ENCODE measurements at places on chromosomes 11 and 22. TPM values are rescaled to one million over a fixed set of nuclear protein-coding genes. Genes with fewer than 3 reads are reported as not detected.
A peak's percentile ranks its signal among the peaks of the same experiment; 100 is the strongest.

DNA sequence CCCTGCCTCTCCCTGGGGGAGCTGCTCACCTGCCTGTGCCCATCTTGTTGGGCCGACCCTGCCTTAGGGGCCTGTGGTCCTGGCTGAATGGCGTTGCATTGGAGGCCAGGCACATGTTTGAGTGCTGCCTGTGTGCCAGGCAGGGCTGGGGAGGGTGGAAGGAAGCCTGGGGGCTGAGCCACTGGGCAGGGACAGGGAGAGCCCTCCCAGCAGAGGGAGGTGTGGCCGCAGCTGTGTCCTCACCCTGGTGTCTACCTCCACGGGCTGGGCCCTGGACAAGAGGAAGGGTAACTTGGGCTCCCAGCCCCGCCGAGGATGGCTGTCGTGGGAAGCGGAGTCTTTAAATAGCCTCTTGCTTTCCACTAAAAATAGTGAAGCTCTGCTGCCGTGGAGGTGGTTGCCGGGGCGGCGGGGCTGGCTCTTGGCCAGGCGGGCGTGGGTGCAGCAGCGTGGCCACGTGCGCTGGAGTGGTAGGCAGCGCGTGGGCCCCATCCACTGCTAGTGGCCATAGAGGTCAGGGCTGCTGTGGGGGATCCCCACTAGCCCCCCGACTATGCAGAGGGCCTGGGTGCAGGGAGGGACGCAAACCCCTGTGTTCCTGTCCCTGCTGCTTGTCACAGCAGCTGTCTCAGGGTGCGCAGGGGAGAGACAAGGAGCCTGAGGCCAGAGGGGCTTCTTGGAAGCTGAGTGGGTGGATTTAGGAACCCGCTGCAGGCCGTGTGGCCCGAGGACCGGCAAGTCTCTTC is 6.2 kb downstream of the ZDHHC8 start:
- DNase-seq = no peak
- H3K4me3 ChIP-seq = no peak overlapping the region
- H3K4me1 ChIP-seq = peaks cover 12% of the 10 kb centered on the region
- H3K27me3 ChIP-seq = no peaks in the 10 kb centered on the region

DNA sequence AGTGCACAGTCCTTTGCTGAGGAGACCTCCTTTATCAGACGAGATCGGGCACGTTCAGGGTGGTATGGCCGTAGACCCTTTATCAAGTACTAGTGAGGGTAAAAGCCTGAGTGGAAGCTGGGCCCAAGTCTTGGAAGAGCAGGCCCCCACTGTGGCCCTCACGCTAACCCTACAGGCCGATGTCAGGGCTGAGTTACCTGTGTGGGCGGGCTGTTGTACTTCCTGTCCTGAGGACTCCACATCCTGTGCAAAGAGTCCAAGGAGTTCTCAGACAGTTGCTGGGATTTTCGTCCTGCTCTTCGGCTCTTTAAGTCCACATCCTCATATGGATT is 34.9 kb downstream of the RPL27A start:
- peak overlapping the region; percentile 77 for H3K27ac ChIP-seq
- H3K4me1 ChIP-seq = peaks cover 80% of the 10 kb centered on the region
- H3K27me3 ChIP-seq = no peaks in the 10 kb centered on the region

DNA sequence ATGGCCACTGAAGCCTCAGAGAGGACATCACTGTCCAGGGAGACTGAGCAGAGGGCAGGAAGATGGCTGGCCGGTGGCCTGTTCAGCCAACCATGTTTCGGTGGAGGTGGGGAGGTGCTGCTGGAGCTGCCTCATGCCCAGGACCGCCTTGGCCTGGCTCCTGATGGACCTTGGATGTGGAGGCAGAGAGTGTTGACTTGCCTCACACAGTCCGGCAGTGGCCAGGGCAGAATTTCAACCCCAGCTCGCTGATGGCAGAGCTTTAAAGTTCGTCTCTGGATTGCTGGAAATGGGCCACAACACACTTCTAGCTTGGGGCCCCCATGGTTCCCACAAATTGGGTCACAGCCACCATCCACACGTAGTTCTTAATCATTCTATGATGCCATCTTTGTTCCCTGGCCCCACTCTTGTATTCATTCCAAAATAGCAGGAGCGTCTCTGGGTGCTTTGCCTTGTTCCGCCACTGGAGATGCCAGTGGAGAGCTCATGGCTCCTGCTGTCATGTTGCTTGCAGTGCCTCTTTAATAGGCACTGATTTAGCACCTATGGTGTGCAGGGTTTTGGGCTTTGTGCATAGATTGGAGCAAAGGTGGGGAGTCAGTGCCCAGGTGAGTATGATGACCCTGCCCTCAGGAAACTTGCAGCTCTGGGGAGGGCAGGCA is 5.6 kb downstream of the MAPK8IP1 start:
- no peak for DNase-seq
- no peak overlapping the region for H3K27ac ChIP-seq
- H3K4me1 ChIP-seq = peaks cover under 1% of the 10 kb centered on the region
- H3K4me3 ChIP-seq = no peak overlapping the region
- H3K27me3 ChIP-seq = no peaks in the 10 kb centered on the region

- H3K4me3 ChIP-seq = no peak overlapping the region
- no peak overlapping the region for H3K27ac ChIP-seq
- no peak for DNase-seq
- no peaks in the 10 kb centered on the region for H3K27me3 ChIP-seq
- peaks cover 10% of the 10 kb centered on the region for H3K4me1 ChIP-seq
These were observed 110.5 kb downstream of the ZNF280B start for GRCh38 chr22:22397875-22398524.

GRCh38 chr11:95154514-95154913 is 64.9 kb downstream of the ENDOD1 start:
- no peaks in the 10 kb centered on the region for H3K27me3 ChIP-seq
- peak; percentile 57 for DNase-seq

DNA sequence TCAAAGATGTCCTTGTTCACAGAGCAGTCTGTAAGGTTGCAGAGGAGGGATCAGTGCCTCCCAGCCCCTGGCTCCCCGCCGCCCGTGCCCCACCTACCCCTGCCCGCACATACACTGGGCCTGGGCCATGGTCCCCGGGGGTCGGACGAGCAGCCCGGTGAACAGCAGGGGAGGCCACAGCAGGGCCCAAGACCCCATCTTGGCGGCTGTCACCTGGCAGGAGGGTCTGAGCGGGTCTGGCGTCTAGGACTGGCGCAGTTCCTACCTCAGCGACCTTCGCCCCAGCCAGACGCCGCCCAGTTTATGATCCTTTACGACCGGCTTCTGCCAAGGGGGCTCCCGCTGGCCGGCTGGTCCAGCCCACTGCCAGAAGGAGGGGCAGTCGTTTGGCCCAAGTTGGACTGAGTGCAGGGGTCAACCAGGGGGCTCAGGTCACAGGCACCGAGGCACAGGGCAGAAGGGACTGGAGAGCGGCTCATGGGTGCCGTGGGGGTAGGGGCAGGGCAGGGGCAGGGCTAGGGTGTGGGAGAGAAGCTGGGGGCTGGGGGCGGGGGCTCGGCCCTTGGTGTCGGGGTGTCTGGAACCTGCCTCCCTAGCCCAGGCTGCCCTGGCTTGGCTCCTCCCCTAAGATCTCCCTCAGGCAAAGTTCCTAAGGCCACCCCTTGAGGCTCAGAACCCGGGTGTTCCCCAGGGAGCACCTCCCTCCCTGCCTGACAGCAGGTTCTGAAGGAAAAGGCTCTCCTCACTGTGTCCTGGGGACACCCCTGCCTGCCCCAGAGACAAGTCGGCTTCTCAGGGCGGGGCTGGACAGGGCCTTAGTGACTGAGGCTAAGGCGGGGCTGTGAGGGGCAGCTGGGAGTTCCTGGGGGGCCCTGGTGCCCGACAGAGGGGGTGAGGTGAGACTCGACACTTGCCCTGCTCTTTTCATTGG is at the start of gene CDHR5:
Gene CDHR5 (minus strand): TSS at position 251 of the 931 bp plus-strand sequence. CDS start 53 bp downstream, at position 198.
- DNase-seq = no peak
- no peaks in the 10 kb centered on the region for H3K4me1 ChIP-seq
- H3K36me3 ChIP-seq = no peaks in the 10 kb centered on the region
- H3K27me3 ChIP-seq = no peaks in the 10 kb centered on the region
- no peak within 1 kb of the TSS for H3K27ac ChIP-seq

DNA sequence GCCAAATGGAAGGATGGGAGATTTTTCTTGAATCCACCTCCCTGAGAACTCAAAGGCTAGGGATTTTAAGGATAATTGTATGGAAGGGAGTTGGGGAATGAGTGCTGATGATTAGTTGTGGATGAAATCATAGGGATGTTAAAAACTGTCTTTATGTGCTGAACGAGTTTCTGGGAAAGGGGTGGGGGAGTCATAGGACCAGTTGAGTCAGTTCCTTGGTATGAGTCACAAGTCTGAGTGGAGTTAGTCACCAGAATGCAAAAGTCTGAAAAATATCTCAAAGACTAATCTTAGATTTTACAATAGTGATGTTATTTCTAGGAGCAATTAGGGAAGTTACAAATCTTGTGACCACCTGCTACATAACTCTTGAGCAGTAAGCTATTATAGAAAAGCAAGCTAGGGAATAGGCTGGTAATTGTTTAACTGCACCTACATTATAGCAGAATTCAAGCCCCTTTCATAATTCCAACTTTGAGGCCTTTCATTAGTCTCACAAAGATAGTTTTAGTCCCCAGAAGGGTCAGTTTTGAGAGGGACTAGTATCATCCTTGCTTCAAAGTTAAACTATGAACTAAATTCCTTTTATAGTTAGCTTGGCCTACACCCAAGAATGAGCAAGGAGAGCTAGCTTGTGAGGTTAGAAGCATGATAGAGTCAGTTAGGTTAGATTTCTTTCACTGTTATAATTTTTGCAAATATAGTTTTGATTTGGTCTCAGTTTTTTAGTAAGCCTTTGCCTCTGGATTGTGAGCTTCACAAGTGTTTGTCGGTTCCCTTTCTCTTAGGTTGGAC is 668.0 kb downstream of the ETS1 start:
- H3K27ac ChIP-seq = no peak overlapping the region
- no peak overlapping the region for H3K4me3 ChIP-seq
- H3K4me1 ChIP-seq = no peaks in the 10 kb centered on the region
- no peak for DNase-seq
- H3K27me3 ChIP-seq = no peaks in the 10 kb centered on the region
- H3K36me3 ChIP-seq = no peaks in the 10 kb centered on the region

The TBX10 gene
- total RNA-seq = not detected

- no peaks in the 10 kb centered on the region for H3K36me3 ChIP-seq
- no peak overlapping the region for H3K4me3 ChIP-seq
- H3K27ac ChIP-seq = no peak overlapping the region
- no peak for DNase-seq
- no peaks in the 10 kb centered on the region for H3K27me3 ChIP-seq
- H3K4me1 ChIP-seq = no peaks in the 10 kb centered on the region
These were observed 62.9 kb downstream of the NECTIN1 start for GRCh38 chr11:119666061-119666460.

DNA sequence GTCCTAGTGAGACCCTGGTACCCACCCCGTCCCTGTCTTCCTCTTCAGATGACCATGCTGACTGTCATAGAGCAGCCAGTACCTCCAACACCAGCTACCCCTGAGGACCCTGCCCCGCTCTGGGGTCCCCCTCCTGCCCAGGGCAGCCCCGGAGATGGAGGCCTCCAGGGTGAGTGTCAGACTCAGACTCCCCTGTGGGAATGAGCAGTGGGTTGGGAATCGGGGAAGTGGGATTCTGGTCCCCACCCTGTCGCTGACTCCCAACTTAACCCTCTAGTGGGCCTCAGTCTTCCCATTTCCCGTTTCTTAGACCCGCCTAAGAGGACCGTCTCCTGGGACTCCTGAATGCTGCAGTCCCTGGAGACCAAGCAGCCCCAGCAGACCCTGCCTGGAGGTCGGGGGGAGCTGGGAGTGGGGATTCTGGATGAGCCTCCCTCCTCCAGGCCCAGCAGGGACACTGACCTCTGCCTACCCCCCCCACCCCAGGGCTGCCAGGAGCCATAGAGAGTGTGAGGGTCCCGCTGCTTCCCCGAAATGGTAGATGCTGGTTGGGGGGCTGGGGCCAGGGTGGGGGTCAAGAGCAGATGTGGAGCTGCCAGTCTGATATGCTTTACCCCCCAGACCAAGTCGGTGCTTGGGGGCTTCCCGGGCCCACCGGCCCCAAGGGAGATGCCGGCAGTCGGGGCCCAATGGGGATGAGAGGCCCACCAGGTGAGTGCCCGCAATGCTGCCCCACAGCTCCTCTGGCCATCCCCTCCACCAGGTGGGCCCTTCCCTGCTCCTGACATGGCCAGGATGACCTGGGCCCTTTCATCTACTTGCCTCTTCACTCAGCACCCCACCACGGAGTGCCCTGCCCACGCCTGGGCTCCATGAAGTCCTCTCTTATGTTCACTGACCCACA is 25.5 kb downstream of the EMID1 start:
- DNase-seq = no peak
- no peaks in the 10 kb centered on the region for H3K36me3 ChIP-seq
- H3K4me3 ChIP-seq = no peak overlapping the region
- H3K27me3 ChIP-seq = no peaks in the 10 kb centered on the region

- H3K27ac ChIP-seq = peak overlapping the region; percentile 86
- no peak overlapping the region for H3K4me3 ChIP-seq
- H3K36me3 ChIP-seq = no peaks in the 10 kb centered on the region
- no peaks in the 10 kb centered on the region for H3K27me3 ChIP-seq
- DNase-seq = peak; percentile 82
These were observed 100.3 kb upstream of the CLPB start for GRCh38 chr11:72534371-72535193.

- H3K4me1 ChIP-seq = no peaks in the 10 kb centered on the region
- DNase-seq = no peak
- no peaks in the 10 kb centered on the region for H3K36me3 ChIP-seq
- no peak overlapping the region for H3K27ac ChIP-seq
- no peaks in the 10 kb centered on the region for H3K27me3 ChIP-seq
These were observed 65.4 kb downstream of the PRR5L start for GRCh38 chr11:36361472-36361871.

DNA sequence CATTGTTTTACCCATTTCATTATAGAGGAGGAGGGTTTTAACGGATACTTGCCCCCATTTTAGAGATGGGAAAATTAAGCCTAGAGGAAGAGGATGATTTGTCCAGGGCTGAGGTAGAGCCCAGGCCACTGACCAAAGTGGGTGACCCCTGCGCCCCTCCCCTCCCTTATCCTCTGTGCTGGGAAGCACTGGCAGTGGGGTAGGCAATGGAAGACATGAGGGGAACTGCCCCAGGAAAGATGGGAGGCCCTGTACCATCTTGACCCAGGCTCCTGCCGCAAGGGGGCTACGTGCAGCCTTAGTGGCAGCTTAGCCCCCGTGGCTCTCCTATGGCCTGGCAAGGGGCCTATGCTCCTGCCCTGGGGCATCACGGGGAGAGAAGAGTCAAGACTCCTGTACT is 76.4 kb upstream of the MYOD1 start:
- no peaks in the 10 kb centered on the region for H3K4me1 ChIP-seq
- DNase-seq = no peak
- H3K4me3 ChIP-seq = no peak overlapping the region
- no peaks in the 10 kb centered on the region for H3K36me3 ChIP-seq
- no peaks in the 10 kb centered on the region for H3K27me3 ChIP-seq

- no peak overlapping the region for H3K27ac ChIP-seq
- H3K4me1 ChIP-seq = no peaks in the 10 kb centered on the region
- no peak for DNase-seq
- no peaks in the 10 kb centered on the region for H3K36me3 ChIP-seq
These were observed 14.3 kb upstream of the OR10D3 start for GRCh38 chr11:124168796-124169195.

The ZNF215 gene
- 1.9 TPM for total RNA-seq

DNA sequence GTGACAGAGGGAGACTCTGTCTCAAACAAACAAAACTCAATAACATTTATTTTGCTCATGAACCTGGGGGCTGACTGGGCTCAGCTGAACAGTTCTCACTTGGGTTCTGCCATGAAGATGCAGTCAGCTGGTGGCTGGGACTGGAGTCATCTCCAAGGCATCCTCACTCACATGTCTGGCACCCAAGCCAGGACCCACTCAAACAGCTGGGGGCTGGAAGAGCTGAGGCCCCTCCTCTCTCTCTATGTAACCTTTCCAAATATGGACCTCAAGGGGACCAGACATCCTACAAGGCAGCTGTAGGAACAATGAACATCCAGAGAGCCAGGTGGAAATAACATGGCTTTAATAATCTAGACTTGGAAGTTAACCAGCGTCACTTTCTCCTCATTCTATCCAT is 16.8 kb downstream of the HSPA8 start:
- no peak for DNase-seq
- no peaks in the 10 kb centered on the region for H3K4me1 ChIP-seq
- no peak overlapping the region for H3K27ac ChIP-seq
- no peaks in the 10 kb centered on the region for H3K27me3 ChIP-seq

The ZP1 gene
- not detected for total RNA-seq

Data from thyroid gland (tissue), 4 donors.